GM23338 (cell line): ENCODE measurements at places on chromosomes 3 and 15. TPM values are rescaled to one million over a fixed set of nuclear protein-coding genes. Genes with fewer than 3 reads are reported as not detected.

The CYP19A1 gene
- polyA plus RNA-seq = 0.05 and 0.42 TPM in 2 replicates

The ITIH4 gene
- polyA plus RNA-seq = 0.82 and 0.89 TPM in 2 replicates

The SLC24A5 gene
- 0.23 and 0.39 TPM in 2 replicates for polyA plus RNA-seq

The SLC12A1 gene
- polyA plus RNA-seq = 0.52 and 0.57 TPM in 2 replicates

The HRH1 gene
- not detected in 2 replicates for polyA plus RNA-seq

The WDR5B gene
- 0.81 and 0.87 TPM in 2 replicates for polyA plus RNA-seq

DNA sequence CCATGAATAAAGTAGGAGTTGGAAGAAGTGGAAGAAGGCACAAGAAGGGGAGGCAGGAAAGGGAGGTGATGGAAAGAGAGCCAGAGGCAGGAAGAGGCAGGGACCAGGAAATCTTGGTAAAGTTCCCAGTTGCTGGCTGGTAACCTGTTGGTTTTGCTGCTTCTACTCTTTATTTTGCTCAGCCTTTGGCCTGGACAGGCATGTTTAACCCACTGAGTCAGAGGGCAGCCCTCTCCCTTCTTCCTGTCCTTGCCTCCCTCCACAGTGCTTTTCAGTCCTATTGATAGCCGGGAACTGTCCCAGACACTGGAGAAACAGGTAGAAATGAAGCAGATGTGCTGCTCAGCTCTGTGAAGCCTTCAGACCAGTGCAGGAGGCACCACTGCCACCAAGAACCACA lies 43.4 kb upstream of the APEH start:
- no peaks in the 10 kb centered on the region for H3K36me3 ChIP-seq
- H3K27ac ChIP-seq = no peak overlapping the region
- H3K4me1 ChIP-seq = no peaks in the 10 kb centered on the region
- H3K27me3 ChIP-seq = no peaks in the 10 kb centered on the region
- H3K4me3 ChIP-seq = no peak overlapping the region

DNA sequence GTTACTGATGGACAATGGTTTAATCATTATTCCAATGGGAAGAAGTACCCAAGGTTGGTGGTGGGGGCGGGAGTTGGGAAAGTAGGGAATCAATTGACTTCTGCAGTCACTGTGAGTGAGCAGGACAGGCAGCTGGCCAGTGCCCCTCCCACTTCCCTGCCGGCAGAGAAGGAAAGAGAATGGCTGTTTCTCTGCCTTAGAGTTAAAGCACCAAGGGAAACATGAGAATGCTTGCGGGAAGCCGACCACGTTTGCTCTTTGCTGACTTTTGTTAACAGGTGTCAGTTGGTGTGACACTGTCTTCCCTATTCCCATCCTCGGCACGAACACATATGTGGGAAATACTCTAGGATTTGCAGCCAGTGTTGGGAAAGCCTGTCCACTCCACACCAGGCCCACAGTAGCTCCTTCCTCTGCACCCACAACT lies 33.5 kb upstream of the MFSD1 start:
- H3K4me1 ChIP-seq = peaks cover 5% of the 10 kb centered on the region; the same call in 1 of the 2 replicates
- no peaks in the 10 kb centered on the region for H3K36me3 ChIP-seq
- no peak overlapping the region for H3K27ac ChIP-seq
- H3K27me3 ChIP-seq = no peaks in the 10 kb centered on the region
- peak; percentile 64 for DNase-seq

DNA sequence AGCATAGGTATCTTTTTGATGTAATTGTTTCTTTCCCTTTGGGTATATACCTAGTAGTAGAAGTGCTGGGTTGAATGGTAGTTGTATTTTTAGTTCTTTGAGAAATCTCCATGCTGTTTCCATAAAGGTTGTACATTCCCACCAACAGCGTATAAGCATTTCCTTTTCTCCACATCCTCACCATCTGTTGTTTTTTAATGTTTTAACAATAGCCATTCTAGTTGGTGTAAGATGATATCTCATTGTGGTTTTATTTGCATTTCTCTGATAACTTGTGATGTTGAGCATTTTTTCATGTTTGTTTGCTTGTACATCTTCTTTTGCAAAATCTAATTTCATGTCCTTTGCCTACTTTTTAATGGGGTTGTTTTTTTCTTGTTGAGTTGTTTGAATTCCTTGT lies 80.0 kb upstream of the TMC3 start:
- no peak for DNase-seq
- no peaks in the 10 kb centered on the region for H3K4me1 ChIP-seq
- no peak overlapping the region for H3K27ac ChIP-seq
- no peak overlapping the region for H3K4me3 ChIP-seq
- H3K36me3 ChIP-seq = 0 out of 2 replicates have a peak, but pooled peaks cover 4% of the 10 kb centered on the region

DNA sequence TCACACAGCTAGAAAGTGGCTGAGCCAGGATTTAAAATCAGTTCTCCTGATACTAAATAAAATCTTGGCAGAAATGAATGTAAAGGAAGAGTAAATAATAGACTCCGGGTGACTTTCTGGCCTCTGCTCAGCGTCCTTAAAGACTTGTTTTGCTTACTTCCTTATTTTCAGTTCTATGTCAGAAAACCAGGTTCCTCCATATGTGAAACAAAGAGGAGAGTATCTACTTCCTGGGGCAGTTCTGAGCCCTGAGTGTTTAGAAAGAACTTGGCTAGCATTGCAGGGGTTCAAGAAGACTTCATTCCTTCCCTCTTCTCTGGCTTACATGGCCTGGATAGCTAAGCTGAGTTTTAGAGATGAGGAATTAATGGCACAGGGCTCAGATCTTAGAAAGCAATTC lies 222.8 kb upstream of the TLE3 start:
- H3K27ac ChIP-seq = no peak overlapping the region
- DNase-seq = no peak
- H3K36me3 ChIP-seq = no peaks in the 10 kb centered on the region
- no peaks in the 10 kb centered on the region for H3K27me3 ChIP-seq

DNA sequence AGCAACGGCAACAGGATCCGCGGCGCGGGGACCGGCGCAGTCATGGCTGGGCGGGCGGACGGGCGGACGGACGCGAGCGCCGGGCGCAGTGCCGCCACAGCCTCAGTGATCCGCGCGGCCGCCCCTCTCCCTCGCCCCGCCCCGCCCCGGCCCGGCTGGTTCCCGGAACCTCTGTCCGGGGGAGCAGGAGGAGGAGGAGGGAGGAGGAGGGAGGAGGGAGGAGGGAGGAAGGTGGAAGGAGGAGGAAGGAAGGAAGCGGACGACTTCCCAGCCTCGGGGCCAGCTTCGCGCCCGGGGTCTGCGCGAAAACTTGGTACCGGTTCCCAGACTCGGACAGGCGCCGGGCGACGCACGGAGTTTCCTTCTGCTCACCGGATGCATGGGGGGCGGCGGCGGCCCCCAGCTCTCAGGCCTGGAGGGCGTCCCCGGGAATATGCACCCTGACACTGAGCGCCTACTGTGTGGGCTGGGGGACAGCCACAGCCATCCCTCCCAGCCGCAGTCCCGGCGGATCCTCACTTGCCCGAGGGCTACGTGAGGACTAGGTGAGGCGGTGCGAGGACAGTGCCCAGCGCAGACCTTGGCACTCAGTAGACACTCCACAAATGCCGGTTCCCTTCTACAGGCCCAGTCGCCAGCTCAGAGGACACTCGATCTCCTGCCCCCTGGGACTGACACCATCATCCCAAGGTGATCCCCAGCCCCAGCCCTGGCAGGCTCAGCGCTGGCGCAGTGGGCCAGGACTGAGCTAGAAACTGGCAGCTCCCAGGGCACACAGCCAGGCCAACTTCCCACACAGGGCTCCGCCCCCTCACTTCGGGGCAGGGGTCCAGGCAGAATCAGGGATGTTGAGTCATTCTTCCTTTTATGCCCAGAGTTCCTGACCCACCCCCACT lies at the start of gene SHISA5:
Gene SHISA5 (minus strand): TSS at position 124 of the 896 bp plus-strand sequence. CDS start 80 bp downstream, at position 44.
- DNase-seq = peak; percentile 73
- H3K4me3 ChIP-seq = peak within 1 kb of the TSS; percentile 85
- no peaks in the 10 kb centered on the region for H3K36me3 ChIP-seq
- no peaks in the 10 kb centered on the region for H3K27me3 ChIP-seq
- peaks cover 29% of the 10 kb centered on the region for H3K4me1 ChIP-seq

DNA sequence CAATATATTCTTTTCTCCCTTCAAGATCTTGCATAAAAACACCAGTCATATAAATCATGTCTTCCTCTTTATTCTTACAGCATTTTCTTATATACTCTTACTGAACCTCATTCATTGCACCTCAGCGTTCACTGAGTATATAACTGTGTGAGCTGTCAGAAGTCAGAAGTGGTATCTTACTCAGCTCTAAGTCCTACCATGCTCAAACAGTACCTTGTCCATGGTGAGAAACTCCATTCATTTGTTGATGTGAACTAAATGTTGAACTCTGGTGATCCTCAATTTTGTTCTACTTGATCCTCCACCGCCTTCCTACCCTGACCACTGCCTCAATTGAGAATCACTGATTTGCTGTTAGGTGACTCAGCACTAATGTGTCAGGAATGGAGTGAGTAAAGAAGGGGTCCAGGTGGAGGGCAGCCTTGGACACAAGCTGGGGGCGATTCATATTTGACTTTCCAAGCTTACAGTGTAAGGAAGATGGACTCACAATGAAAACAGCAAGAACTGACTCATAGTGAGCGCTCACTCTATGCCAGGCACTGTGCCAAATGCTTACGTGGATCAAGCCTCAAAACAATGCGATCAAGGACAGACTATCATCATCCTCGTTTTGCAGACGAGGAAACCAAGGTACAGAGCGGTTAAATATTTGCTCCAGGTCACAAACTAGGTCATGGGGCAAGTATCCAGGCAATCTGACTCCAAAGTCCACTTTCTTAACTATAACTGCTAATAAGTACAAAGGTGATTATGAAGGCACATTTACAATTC lies 13.5 kb upstream of the ZFYVE19 start:
- peaks cover 47% of the 10 kb centered on the region for H3K4me1 ChIP-seq
- no peaks in the 10 kb centered on the region for H3K27me3 ChIP-seq
- DNase-seq = no peak
- H3K4me3 ChIP-seq = no peak overlapping the region

DNA sequence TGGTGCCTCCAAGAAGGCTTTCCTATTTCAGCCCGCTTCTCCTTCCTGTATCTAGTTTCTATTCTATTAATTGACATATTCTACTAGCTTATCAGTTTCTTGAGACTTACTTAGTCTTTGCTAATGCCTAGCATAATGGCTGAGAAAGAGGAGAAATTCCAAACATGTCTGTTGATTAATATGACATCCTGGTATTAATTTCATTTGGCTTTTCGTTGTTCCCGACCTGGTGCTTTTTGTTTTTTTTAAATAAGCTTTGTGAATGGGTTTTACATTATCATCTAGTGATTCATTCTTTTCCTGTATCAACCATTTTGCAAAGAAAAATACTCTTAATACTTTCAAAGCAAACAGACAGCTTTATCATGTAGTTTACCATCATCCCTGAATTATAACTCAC lies 13.1 kb downstream of the WDR53 start:
- DNase-seq = no peak
- H3K27ac ChIP-seq = no peak overlapping the region
- no peak overlapping the region for H3K4me3 ChIP-seq
- H3K4me1 ChIP-seq = no peaks in the 10 kb centered on the region

DNA sequence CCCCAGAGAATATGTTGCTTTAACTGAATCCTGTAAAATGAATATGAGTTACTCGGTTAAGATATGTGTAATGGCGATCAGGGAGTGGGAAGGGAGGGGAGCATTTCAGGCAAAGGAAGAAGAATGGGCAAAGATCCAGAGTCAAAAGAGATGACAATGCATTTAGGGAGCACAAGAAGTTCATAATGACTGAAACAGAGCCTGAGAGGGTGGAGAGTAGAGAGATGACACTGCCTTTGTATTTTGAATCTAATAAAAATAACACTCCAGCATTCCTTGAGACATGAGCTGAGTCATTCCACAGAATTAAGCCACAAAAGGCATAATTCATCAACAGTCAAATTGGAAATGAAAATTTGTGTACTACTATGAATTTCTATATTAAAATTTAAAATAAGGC lies 105.3 kb upstream of the PEX5L start:
- DNase-seq = no peak
- H3K4me3 ChIP-seq = no peak overlapping the region
- no peaks in the 10 kb centered on the region for H3K36me3 ChIP-seq
- H3K27me3 ChIP-seq = no peaks in the 10 kb centered on the region
- no peak overlapping the region for H3K27ac ChIP-seq

DNA sequence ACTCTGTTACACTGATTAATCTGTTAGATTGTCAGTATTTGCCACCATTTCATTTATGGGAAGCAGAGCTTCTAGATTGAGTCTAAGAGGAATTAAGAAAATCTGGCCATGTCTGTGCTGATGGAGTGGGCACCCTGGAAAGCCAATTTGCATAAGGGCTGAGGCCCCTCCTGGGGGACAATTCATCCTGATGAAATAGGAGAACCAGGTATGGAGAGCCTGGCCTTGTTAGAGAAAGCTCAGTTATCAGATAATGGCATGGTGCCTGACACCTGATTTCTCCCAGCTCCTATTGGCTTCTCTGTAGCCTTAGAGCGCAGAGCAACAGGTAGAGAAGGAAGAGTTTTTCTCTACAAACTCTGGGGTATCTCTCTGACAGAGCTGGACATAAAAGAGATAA lies 114.2 kb downstream of the EBLN2 start:
- no peaks in the 10 kb centered on the region for H3K27me3 ChIP-seq
- no peak overlapping the region for H3K4me3 ChIP-seq
- H3K36me3 ChIP-seq = no peaks in the 10 kb centered on the region
- no peak overlapping the region for H3K27ac ChIP-seq
- H3K4me1 ChIP-seq = peaks cover 10% of the 10 kb centered on the region

DNA sequence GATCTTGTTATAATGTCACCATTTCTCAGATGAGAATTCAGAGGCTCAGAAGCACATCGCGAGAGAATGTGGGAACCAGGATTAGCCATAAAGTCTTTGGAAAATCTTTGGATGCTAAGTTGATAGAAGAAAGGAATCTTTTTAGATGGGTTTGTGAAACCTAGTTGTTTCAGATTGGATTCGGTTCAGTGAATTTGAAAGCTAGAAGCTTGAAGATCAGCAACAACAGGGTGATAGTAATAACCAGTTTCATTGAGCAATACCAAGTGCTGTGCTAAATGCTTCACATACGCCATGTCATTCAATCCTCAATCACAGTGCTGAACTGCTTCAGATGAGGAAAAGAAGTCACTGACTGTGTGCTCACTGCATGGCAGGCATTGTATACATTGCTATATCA lies 47.4 kb upstream of the MITF start:
- DNase-seq = no peak
- no peaks in the 10 kb centered on the region for H3K4me1 ChIP-seq
- peaks cover 27% of the 10 kb centered on the region; the same call in 1 of the 2 replicates for H3K27me3 ChIP-seq
- no peak overlapping the region for H3K27ac ChIP-seq

- H3K36me3 ChIP-seq = no peaks in the 10 kb centered on the region; the same call in 1 of the 2 replicates
- no peak overlapping the region for H3K27ac ChIP-seq
- peaks cover 13% of the 10 kb centered on the region; the same call in 1 of the 2 replicates for H3K4me1 ChIP-seq
- H3K27me3 ChIP-seq = no peaks in the 10 kb centered on the region
- H3K4me3 ChIP-seq = no peak overlapping the region
- DNase-seq = no peak
These were observed 87.4 kb downstream of the CRTC3 start for GRCh38 chr15:90617171-90617570.

GRCh38 chr3:179415377-179415776 lies 35.9 kb downstream of the GNB4 start:
- no peaks in the 10 kb centered on the region for H3K4me1 ChIP-seq
- no peaks in the 10 kb centered on the region for H3K27me3 ChIP-seq
- H3K4me3 ChIP-seq = no peak overlapping the region
- H3K36me3 ChIP-seq = no peaks in the 10 kb centered on the region

- no peaks in the 10 kb centered on the region for H3K27me3 ChIP-seq
- no peak for DNase-seq
- no peaks in the 10 kb centered on the region for H3K36me3 ChIP-seq
- H3K27ac ChIP-seq = no peak overlapping the region
These were observed 6.4 kb upstream of the SH2D7 start for GRCh38 chr15:78085928-78086327.

- H3K36me3 ChIP-seq = 0 out of 2 replicates have a peak, but pooled peaks cover 4% of the 10 kb centered on the region
- H3K27ac ChIP-seq = no peak overlapping the region
- DNase-seq = no peak
These were observed 123.8 kb downstream of the CBLB start for GRCh38 chr3:105745046-105745445.
